Activated CD4-positive, CD25-positive, alpha-beta regulatory T cell (primary cell): ENCODE measurements at places on chromosomes 16 and 17.

DNA sequence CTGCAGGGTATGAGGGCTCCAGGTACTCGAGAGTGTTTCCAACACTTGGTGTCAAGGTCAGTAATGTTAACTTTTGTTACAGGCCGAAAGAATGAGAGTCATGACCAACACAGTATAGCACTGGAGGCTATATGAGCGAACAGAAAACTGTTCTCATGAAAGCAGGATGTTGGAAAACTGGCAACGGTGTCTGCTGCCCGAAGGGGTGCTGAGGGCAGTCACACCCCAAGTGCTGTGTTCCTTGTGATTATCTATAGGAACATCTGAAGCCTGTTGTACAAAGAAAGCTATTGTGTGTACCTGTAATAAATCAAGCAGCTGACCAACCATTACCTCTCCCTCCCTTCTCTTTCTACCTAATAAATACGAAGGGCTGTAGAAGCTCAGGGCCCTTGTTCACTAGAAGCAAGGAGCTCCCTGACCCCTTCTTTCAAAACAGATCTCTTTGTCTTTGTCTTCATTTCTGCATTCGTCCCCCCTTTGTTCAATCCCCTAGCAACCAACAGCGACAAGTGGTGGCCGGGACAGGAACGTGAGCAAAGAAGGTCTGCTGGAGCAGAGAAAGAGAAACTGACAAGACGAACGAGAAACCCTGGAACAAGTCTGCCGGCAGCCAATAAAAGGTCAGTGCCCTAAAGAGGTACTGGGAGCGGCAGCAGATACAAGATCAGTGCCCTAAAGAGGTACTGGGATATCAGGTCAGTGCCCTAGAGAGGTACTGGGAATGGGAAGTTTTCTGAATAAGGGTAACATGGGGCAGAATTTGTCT is 7.6 kb downstream of the CD300LD start:
- no peak for DNase-seq

DNA sequence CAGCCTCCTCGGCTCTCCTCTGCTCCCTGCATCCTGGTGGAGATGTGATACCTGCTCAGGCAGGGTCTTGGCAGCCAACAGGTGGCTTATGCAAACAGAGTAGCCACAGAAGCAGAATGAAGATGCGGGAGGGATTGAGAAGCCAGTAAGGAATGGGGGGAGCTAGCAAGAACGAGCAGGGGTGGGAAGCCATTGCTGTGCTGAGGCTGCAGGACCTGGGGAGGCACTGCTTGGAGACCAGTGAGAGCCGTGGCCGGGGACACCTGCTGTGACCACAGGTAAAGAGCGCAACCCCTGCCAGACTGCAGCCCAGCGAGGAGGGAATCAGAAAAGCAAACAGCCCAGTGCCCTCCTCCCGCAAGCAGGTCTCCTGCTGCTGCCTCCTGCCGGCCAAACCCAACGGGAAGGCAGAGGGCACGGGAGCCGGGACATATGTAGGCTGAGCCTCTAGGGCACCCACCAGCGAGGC is 14.7 kb downstream of the AIPL1 start:
- no peak for DNase-seq

- DNase-seq: no peak
Observed at GRCh38 chr17:81563861-81564586, 11.9 kb upstream of the FAAP100 start.

- no peak for DNase-seq
Observed at GRCh38 chr16:3149630-3150345, 15.0 kb downstream of the ZNF213 start.

DNA sequence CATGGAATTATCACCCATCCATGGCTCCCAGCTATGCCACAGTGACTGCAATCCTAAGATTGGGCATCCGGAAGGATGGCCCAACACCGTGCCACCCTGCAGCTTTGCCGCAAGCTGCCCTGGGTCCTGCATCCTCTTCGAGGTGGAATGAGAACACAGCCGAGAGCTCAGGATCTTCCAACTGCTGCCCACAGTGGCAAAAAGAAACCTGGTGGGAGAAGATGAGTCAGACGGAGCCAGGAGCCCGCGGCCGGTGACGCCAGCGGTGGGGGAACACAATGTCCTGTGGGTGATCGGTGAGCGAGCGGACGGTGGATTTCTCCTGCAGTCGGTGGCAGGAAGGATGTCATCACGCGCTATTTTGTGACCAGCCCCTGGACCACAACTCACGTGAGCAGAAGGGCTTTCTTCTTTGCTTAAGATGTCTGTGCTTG is 20.1 kb downstream of the CD7 start:
- DNase-seq: no peak

DNA sequence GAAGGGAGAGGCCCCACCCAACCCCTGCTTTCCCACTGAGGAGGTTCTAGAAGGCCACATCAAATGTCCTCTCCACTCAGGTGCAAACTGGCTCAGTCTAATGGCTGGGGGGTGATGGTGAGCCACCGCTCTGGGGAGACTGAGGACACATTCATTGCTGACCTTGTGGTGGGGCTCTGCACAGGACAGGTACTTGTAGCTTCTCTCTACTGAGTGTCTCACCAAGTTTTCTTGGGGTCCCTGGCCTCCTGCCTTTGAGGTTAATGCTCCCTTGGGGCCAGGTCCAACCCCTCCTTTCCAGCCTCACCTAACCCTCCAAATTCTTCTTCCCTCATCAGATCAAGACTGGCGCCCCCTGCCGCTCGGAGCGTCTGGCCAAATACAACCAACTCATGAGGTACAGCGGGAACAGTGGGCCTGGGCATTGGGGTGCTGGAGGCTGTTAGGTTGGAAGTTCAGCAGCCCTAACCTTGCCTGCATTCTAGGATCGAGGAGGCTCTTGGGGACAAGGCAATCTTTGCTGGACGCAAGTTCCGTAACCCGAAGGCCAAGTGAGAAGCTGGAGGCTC is 5.7 kb downstream of the ENO3 start:
- DNase-seq: no peak

GRCh38 chr16:2663553-2664546 is 18.5 kb upstream of the KCTD5 start:
- no peak for DNase-seq

GRCh38 chr17:66357037-66357436 is 54.6 kb downstream of the PRKCA start:
- DNase-seq: no peak

DNA sequence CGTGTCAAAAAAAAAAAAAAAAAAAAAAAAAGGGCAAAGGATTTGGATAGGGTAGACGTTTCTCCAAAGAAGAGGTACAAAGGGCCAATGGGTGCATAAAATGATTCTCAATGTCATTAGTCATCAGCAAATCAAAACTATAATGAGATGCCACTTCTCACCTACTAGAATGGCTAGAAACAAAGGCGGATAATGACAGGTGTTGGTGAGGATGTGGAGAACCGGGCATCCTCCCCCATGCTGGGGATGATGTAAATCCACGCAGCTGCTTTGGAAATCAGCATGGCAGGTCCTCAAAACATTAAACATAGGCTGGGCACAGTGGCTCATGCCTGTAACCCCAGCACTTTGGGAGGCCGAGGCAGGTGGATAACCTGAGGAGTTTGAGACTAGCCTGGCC is 9.4 kb downstream of the ITGAX start:
- DNase-seq: no peak

GRCh38 chr17:38719943-38720641 is 10.0 kb upstream of the CISD3 start:
- DNase-seq: no peak

GRCh38 chr17:59333836-59334235 is 2.4 kb downstream of the YPEL2 start:
- DNase-seq: no peak

- DNase-seq: no peak
Observed at GRCh38 chr16:52099382-52099781, 447.6 kb downstream of the TOX3 start.

- DNase-seq: no peak
Observed at GRCh38 chr16:72380283-72380682, 208.3 kb upstream of the PMFBP1 start.

DNA sequence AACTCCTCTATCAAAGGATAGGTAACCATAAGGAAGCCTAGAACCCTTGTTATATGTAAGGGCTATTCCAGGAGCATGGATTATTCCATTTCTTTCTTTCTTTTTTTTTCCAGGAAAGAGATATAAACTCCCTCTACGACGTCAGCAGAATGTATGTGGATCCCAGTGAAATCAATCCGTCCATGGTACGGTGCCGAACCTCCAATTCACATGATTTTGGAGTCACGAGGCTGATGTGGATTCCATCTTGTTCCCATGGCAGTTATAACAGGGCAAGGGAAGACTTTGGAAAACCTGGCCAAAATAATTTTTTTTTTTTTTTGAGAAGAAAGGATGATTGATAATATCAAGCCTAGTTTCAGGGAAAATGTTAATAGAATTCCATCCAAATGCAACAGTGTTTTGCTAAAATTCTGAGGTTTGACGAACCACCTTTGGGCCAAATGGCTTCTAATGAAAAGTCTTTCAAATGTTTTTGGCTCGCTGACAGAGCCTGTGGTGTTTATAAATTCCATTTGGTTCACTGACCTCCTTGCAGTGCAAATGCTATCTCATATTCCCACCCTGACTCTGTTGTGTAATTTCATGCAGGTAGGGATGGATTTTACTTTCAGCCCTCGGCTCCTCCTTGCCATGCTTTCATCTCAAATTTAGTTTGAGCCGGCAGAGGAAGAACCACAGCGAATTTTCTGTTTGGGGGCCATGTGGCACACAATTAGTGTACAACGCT is 90.0 kb downstream of the SDR42E1 start:
- no peak for DNase-seq

GRCh38 chr17:65820811-65821210 is 259.4 kb upstream of the AXIN2 start:
- no peak for DNase-seq

DNA sequence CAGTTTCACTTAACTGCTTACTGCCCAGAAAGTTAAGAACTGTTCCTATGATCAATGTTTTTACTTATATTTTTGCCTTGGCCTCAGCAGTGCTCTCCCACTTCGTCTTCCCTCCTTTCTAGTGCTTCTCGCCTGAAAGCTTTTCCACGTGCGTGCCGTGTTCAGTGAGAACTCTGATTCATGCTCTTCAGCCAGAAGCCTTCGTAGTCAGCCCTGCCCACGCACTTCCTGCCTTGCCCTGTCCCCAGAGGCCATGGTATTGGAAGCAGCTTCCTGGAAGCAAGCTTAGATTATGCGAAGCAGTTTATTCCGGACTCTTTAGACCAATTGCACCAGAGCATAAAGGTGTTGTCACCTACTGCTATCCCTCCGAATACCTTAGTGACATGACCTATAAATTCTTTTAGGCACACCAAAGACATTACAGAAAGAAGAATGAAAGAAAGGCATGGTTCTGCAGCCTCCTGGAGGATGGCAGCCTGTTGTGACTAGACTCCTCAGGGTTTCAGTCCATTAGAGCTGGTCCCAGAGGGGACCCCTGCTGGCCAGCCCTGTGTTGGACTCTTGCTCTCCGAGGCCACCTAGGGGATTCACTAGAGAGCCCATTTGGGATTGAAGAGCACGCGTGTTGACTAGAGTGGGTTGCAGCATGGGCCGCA is 105.2 kb downstream of the RPTOR start:
- DNase-seq: peak; percentile 33

DNA sequence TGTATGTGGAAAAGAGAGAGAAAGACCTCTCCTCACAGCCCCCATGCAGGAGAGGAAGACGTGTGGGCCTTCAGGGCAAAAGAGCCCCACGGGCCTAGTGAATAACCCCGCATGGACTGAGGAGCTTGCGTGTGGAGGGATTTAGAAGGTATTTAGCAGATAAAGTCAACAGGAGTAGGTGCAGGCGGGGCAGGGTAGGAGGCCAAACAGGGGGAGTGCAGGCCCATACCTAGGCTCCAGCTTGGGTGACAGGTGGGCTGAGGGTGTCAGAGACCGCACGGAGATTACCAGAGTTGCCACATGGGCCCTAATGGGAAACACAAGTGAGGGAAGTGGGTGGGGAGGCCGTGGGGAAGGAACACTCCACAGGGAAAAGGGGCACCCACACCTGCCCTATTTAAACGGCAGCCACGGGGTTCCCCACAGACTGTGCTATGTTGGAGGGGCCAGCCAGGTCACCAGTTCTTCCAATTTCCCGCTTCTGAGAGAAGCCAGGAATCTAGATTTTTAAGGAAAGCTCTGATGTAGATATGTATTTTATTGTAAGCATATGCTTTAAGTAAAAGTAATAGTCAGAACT is 8.2 kb upstream of the CNGB1 start:
- DNase-seq: no peak
